ENCODE measurements at places on chromosomes 12 and 14.

- no peak for DNase-seq
Measured at GRCh38 chr14:55516776-55517175, 63.2 kb upstream of the KTN1 start.

DNA sequence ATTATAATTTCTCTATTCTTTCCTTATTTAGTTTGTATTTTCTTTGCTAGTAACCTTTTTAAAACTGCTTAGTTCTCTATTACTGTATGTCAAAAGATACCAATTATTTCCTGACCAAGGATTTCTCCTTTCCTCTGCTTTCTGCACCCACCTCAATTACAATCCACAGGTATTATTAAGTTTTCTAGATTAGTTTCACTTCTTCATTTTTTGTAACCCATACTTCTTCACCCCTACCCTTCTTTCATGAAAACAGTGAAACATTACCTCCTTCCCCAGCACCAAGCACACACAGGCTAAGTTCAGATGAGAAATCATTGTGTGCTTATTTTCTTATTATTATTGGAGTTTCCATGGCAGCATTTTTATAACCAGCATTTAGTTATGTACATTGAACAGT is 318.5 kb upstream of the MDGA2 start:
- DNase-seq = no peak

DNA sequence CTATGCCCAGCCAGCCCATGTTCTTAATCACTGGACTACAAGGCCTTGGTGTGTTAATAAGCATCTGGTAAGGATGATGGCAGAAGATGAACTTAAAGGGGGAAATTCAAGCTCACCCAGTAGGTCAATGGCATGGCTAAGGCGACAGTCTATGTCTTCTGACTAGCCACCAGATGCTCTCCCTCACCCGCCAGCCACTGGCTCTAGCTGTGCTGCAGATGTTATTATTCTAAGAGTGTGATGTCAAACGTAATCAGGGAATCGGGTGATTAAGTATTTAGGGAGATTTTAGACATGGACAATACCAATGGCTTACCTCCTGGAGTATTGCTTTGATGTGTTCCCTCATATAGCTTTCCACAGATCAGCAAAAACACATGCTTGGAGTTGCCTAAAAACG is 39.2 kb upstream of the MAX start:
- DNase-seq = no peak

GRCh38 chr14:26394150-26394810 is 203.6 kb downstream of the NOVA1 start:
- DNase-seq = no peak

- DNase-seq = peak; percentile 86
Measured at GRCh38 chr12:57756406-57757341, 1.8 kb downstream of the MARCHF9 start.

GRCh38 chr12:49664591-49665239 is 41.4 kb downstream of the PRPF40B start:
- peak; percentile 62 for DNase-seq

GRCh38 chr12:67073336-67073735 is 195.8 kb upstream of the CAND1 start:
- no peak for DNase-seq

- no peak for DNase-seq
Measured at GRCh38 chr14:49851813-49852212, 775 bp downstream of the NEMF start.

GRCh38 chr14:28496364-28496763 is 270.2 kb upstream of the FOXG1 start:
- DNase-seq = no peak

- no peak for DNase-seq
Measured at GRCh38 chr12:103780093-103780440, 61.0 kb downstream of the NT5DC3 start.

GRCh38 chr12:19052689-19053088 is 76.8 kb upstream of the PLEKHA5 start:
- no peak for DNase-seq

- no peak for DNase-seq
Measured at GRCh38 chr12:92299744-92300143, 154.1 kb upstream of the BTG1 start.

- DNase-seq = no peak
Measured at GRCh38 chr12:42090899-42091298, 53.8 kb downstream of the GXYLT1 start.

- DNase-seq = peak; percentile 33
Measured at GRCh38 chr14:75334549-75335051, 56.0 kb downstream of the FOS start.

DNA sequence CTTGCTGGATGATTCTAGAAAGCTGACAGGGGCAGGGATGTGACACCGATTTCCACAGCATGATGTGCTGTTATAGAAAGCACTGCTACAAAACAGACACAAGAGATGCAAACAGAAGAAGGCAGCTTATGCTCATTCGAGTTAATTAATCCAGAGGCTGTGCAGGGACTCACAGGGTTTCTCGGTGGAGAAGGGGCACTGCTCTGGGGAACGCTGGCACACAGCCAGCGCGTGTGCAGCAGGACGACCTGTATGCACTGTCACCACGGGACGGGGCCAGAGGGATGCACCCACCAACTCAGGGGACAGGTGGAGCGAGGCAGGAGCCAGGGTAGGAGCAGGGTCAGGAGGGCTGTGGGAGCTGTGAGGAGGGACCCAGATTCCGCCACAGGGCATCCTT is 143.5 kb downstream of the RIMBP2 start:
- DNase-seq = no peak

DNA sequence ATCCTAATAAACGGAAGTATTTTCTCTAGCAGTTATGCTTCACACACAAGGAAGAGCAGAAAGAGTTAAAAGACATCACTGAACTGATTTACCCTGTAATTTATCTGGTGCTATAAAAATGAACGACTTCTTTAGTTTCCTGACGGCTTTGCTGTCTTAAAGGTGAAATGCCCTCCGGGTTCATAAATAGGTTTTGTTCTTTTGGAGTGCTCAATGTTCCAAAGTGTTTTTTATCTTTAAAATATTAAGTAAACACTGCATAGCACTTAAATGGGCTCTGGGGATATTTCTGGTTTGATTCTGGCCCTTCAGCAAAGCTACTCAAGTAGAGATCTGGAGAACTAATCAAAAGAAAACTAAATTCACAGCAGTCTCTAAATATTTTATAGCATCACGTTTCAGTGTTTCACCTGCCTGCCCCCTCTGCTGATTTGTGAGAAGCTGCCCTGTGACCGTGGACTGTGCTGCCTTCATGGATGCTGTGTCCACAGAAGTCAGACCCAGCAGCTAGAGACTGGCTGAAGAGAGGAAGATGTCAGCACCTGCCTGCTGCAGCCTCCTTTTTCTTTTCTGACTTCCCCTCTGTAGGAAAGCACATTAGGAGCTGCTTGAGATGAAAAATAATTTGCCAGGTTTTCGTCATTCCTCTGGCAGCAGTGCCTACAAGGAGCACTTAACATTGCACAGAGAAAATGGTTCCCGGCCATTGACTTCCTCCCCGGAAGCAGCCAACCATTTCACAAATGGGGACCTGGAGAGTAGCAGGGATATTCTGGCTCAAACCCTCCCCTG is 205.1 kb upstream of the FSCB start:
- DNase-seq = no peak

DNA sequence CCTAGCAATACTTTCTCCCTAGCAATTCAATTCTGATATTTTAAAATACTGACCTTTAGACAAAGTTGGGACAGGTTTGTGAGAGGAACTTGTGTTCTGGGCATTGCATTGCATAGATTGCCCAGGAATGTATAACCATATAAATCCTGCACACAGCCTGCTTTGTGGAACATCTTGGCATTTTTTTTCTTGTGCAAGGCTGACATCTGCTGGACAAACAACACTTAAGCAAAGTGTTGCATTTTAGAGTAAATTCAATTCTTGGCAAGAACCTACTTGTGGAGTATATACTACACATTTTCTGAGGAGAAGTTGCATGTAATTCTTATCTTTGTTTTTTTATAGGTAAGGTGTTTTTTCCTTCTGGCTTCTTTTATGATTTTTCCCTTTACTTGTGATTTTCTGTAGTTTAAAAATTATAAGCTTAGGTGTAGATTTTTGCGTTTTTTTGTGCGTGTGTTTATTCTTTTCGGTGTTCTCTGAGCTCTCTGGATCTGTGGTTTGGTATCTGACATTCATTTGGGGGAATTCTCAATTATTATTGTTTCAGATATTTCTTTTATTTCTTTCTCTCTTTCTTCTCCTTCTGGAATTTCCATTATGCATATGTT is 26.4 kb downstream of the TESPA1 start:
- peak; percentile 32 for DNase-seq

GRCh38 chr12:59147791-59148190 is 227.5 kb upstream of the LRIG3 start:
- no peak for DNase-seq

- peak; percentile 33 for DNase-seq
Measured at GRCh38 chr14:55052269-55052930, 953 bp downstream of the MAPK1IP1L start.

DNA sequence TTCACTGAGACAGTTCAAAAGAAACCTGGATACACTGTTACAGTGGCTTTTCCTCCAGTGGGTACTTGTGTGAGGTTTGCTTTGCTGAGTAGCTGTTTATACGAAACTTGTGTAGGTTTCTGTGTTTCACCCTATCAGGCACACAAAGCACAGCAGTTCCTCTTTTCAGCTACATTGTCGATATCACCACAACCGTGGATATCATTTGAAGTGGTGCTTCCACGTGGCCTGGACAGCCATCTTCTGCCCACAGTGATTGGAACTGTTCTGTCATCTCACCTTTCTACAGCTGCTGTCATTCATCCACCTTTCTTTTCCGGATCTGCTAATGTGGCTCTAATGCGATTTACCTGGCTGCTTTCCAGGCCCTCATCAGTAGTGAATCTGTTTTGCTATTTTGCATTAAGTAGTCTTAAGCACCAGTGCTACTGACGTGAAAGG is 368.8 kb downstream of the SYT1 start:
- DNase-seq = no peak

GRCh38 chr12:47370421-47370820 is 290.7 kb upstream of the AMIGO2 start:
- no peak for DNase-seq

- DNase-seq = no peak
Measured at GRCh38 chr12:124013073-124013472, 40.1 kb downstream of the ZNF664 start.

DNA sequence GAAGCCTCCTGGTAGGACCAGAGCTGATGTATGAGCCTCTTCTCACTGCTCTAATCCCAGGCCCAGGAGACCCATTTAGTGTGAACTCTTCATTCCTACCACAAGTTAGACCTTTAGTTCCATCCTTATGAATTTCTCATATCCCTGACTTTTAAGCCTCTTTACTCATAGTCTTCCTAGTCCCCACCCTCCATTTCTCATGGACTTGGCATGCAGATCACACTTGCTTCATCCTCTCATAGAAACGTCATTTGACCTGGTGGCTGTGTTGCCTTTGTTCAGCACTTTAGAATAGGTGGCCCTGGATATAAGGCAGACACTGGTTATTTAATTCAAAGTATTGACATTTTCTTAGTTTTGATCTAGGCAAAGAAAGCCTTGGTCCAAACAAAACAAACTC is 99.5 kb downstream of the SLC16A7 start:
- no peak for DNase-seq
